Activated CD4-positive, alpha-beta T cell treated with anti-CD3 and anti-CD28 coated beads for 1 hour (primary cell): ENCODE measurements at places on chromosomes 6 and 20.

- DNase-seq: no peak
Measured at GRCh38 chr6:148596891-148597455, 149.9 kb upstream of the UST start.

DNA sequence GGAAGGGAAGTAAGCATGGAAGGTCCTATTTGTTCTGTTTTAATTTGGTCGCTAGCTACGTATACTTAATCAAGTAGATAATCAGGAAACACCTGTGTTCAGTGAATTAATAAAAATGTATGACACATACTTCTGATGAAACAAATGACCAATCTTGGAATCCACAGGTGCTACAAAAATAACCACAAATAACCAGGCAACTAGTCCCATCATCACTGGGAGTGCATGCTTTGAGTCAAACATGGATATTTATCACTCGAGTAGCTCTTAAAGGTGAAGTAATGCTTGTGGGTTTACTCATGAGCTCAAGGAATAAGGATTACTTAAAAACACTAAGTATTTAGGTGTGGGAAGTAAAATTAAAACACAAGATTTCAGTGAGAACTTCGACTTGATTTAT is 285.6 kb upstream of the ID4 start:
- no peak for DNase-seq

- no peak for DNase-seq
Measured at GRCh38 chr6:111799576-111800258, 73.5 kb downstream of the FYN start.

- DNase-seq: no peak
Measured at GRCh38 chr6:154526996-154527395, 16.5 kb upstream of the CNKSR3 start.

DNA sequence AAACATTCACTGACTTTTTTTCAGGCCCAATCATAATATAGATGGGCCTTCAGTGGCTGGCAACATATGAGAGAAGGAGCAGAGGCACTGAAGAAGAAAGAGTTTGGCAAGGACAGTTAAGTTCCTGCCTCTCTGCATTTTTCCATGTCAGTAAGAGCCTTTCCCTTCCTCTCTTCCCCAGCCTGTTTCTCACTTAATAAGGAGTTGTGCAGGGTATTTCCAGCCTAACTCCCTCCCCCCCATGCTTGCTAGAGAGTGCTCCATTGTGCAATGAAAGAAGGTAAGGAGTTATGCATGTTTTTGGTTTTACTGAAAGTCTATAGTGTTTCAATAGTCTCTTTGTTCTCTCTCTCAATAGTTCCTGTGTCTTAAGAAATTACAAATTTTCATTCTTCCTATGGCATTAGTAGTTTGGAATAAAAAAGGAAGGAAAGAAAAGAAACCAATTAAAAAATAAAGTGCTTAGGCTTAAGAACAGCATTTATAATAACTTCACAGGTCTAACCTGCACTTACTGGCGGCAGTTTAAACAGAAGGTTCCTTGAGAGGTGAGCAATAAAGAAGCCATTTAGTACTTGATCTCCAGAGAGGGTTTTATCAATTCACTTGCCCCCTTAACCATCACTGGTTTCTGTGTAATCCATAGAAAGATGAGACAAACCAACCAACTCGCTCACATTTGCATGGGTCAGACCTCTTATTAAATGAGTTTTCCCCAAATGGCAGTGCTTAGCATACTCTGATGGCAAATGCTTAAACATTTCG is 251.1 kb downstream of the PTPRT start:
- no peak for DNase-seq

DNA sequence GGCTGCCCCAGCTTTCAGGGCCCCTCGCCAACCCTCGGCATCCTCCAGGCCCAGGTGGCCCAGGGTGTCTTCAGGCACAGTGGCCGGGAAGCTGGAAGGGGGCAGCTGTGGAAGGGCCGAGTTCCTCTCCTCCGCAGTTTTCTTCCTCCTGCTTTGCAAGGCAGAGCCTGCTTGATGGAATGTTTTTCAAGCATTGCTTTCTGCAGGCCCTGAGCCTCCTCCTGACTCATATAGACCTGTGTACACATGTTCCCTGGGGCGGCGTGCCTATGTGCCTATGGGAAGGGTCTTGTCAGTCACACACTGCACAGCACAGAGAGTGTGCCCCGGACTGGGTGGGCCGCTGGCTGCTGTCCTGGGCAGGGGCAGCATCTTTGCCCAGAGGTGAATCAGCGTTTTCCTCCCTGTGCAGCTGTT is 107.5 kb downstream of the ERMARD start:
- no peak for DNase-seq

DNA sequence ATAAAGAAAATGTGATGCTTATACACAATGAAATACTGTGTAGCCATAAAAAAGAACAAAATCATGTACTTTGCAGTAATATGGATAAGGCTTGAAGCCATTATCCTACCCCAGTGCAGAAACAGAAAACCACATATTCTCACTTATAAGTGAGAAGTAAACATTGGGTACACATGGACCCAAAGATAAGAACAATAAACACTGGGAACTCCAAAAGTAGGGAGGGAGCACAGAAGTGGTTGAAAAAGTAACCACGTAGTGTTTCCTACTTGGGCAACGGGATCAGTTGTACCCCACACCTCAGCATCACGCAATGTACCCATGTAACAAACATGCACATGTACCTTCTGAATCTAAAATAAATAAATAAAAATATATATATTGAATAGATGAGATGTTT is 8.2 kb downstream of the IRAK1BP1 start:
- no peak for DNase-seq

DNA sequence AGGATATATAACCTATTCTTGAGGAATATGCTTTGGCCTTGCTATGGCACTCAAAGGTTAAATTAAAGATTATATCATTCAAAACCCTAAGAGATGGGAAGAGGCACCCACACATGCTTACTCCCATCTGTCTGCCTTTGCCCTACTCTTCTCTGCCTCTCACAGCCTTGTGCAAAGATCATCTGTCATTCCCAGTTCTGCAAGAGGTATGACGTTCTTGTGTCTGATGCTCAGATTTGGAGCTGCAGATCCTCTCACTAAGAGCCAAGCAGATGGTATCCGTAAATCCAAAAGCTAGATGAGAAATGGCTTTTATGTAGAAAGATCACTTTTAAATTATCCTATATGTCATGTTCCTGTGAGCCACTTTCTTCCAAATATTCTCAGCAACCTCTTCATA is 112.0 kb downstream of the GPR63 start:
- DNase-seq: no peak

- DNase-seq: no peak
Measured at GRCh38 chr6:32658268-32658897, 8.1 kb downstream of the HLA-DQB1 start.

DNA sequence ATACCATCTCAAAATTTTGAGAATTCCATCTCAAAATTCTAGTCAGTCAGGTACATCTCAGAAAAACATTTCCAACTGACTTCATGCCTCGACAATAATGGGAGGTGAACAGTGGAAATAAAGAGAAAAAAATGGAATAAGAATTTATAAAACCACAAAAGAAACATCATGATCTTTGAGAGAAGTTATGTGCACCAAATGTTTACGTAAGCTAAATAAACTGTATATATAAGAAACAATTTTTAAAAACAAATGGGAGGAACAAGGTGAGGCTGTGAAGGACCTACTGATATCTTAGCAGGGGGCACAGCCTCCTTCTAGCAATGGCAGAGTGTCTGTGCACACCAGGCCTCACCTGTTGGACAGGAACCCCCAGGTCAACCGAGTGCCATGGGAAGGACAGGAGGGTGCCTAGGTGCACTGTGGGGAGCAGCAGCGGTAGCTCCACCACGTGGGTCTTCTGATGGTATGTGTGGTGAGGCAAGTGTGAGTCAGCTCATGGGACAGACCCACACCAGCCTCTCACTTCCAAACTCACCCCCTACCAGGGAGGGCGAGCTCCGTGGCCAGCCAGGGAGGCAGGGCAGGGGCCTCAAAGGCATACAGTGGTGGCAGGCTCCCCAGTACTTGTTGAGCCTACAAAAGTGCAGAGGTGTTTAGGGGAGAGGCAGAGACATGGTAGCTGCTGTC is 23.2 kb downstream of the DIDO1 start:
- DNase-seq: no peak
